ENCODE measurements at places on chromosomes 3 and 15.

GRCh38 chr3:145639003-145639606 is 521.9 kb downstream of the PLOD2 start:
- H3K4me1 ChIP-seq, result no peaks in the 10 kb centered on the region
- no peak overlapping the region for H3K27ac ChIP-seq
- no peak overlapping the region for H3K4me3 ChIP-seq
- no peaks in the 10 kb centered on the region for H3K27me3 ChIP-seq
- H3K36me3 ChIP-seq, result no peaks in the 10 kb centered on the region
- DNase-seq, result no peak

- H3K4me1 ChIP-seq, result no peaks in the 10 kb centered on the region
- no peak overlapping the region for H3K4me3 ChIP-seq
- no peaks in the 10 kb centered on the region for H3K36me3 ChIP-seq
- DNase-seq, result no peak
- no peaks in the 10 kb centered on the region for H3K27me3 ChIP-seq
Measured at GRCh38 chr3:178267158-178267844, 268.9 kb upstream of the KCNMB2 start.

- no peak for DNase-seq
- no peak overlapping the region for H3K4me3 ChIP-seq
- no peaks in the 10 kb centered on the region for H3K36me3 ChIP-seq
- H3K27me3 ChIP-seq, result no peaks in the 10 kb centered on the region
Measured at GRCh38 chr3:24661175-24661584, 166.5 kb upstream of the THRB start.

DNA sequence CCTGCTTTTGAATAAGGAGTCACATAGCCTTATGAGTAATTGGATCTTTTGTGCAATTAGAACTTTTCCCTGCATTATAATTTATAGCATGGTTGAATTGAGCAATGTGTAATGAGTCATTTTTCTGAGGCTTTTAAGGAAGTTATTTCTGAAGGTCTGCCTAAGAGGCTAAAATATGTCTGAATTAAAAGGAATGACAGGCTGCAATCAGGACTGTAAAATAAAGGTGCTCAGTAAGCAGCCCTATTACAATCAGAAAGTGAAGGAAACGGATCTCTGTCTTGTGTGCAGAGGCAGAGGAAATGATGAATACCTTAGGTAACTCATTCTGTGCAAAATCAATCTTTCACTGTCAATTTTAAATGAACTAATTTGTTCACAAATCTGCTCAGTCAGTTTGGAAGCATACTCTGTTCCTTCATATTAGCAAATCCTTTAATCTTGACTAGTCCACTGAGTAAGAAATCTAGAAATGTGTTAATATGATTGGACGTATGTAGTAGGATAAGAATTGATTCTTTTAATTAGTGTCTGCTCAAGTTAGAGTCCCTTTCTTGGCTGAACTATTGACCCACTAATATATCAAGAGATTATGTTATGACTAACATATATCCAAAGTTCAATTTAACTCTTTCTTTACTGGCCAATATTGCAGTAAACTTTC is 290.1 kb downstream of the ZIC1 start:
- H3K27ac ChIP-seq, result no peak overlapping the region
- H3K4me1 ChIP-seq, result peaks cover 5% of the 10 kb centered on the region
- no peaks in the 10 kb centered on the region for H3K36me3 ChIP-seq
- no peak overlapping the region for H3K4me3 ChIP-seq
- no peak for DNase-seq
- no peaks in the 10 kb centered on the region for H3K27me3 ChIP-seq

DNA sequence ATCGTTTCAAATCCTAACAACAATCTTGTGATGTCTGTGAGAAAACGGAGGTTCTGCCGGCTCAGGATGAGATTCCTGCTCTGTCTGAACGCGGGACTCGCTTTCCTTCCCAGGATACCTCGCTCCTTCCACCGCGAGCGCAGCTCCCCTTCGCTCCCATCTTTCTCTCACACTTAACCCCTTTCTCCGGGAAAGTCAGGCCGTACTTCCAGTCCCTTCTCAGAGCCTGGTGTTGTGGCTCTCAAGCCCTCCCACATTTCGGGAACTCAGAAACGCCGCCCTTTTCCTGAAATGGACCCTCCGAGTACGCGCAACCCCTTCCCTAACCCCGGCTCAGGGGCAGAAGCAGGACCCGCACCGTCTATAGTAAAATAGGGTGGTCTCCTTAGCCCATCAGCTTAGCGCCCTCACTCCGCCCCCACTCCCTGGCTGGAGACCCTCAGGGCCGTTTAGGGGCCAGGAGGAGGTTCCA is 378 bp upstream of the FEM1B start:
- H3K36me3 ChIP-seq, result no peaks in the 10 kb centered on the region
- peak overlapping the region; percentile 98 for H3K4me3 ChIP-seq
- H3K27ac ChIP-seq, result peak overlapping the region; percentile 97
- H3K27me3 ChIP-seq, result no peaks in the 10 kb centered on the region
- no peak for DNase-seq

DNA sequence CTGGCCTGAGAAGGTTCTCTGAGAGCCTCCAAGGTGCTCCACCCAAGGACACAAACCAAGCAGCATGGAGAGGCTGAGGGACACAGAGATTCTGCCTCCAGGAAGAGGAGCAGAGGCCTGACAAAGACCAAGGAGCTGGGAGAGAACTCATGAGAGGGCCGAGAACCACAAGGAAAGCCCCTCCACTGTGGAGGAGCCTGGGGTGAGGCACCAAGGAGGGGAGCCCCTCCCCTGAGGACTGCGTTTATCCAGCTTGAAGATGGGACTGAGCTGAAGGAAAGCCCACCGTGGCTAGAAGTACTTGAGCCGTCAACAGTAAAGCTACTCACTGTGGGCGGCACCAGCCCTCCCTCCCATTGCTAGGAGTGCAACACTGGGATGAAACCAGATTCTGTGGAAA is 63.1 kb upstream of the MEF2A start:
- no peaks in the 10 kb centered on the region for H3K27me3 ChIP-seq
- H3K4me3 ChIP-seq, result no peak overlapping the region
- H3K4me1 ChIP-seq, result peaks cover 28% of the 10 kb centered on the region
- H3K27ac ChIP-seq, result no peak overlapping the region

- H3K4me1 ChIP-seq, result no peaks in the 10 kb centered on the region
- no peak overlapping the region for H3K4me3 ChIP-seq
- no peak for DNase-seq
- H3K27ac ChIP-seq, result no peak overlapping the region
- peaks cover 83% of the 10 kb centered on the region for H3K36me3 ChIP-seq
- no peaks in the 10 kb centered on the region for H3K27me3 ChIP-seq
Measured at GRCh38 chr15:22850055-22850454, 11.6 kb downstream of the NIPA2 start.

GRCh38 chr3:46931631-46932331 is 44.8 kb downstream of the CCDC12 start:
- no peaks in the 10 kb centered on the region for H3K27me3 ChIP-seq
- H3K4me1 ChIP-seq, result peaks cover 100% of the 10 kb centered on the region
- H3K27ac ChIP-seq, result peak overlapping the region; percentile 82
- H3K4me3 ChIP-seq, result no peak overlapping the region

- no peak for DNase-seq
- no peaks in the 10 kb centered on the region for H3K36me3 ChIP-seq
- H3K4me1 ChIP-seq, result no peaks in the 10 kb centered on the region
- no peak overlapping the region for H3K4me3 ChIP-seq
Measured at GRCh38 chr3:23036728-23037127, 166.4 kb upstream of the UBE2E2 start.

- H3K4me3 ChIP-seq, result no peak overlapping the region
- H3K4me1 ChIP-seq, result no peaks in the 10 kb centered on the region
- H3K27me3 ChIP-seq, result no peaks in the 10 kb centered on the region
- peaks cover 3% of the 10 kb centered on the region for H3K36me3 ChIP-seq
Measured at GRCh38 chr3:28267984-28268849, 26.8 kb downstream of the CMC1 start.

DNA sequence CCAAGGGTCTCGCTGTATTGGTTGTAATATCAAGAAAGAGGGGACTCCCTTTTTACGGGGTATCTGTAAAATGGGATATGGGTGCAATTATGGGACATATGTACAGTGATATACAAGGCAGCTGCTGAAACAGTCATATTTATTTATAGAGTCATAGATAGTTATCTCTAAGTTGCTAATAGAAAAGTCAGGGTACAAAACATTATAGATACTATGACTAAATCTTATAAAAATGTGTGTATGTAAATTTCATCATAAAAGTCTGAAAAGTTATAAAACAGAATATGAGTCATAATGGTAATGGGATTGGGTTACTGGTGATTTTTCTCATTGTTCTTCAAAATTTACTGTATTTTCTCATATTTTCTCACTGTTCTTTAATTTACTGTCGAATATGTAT is 344.9 kb upstream of the SLCO3A1 start:
- no peaks in the 10 kb centered on the region for H3K36me3 ChIP-seq
- no peaks in the 10 kb centered on the region for H3K27me3 ChIP-seq
- H3K4me1 ChIP-seq, result no peaks in the 10 kb centered on the region
- DNase-seq, result no peak

DNA sequence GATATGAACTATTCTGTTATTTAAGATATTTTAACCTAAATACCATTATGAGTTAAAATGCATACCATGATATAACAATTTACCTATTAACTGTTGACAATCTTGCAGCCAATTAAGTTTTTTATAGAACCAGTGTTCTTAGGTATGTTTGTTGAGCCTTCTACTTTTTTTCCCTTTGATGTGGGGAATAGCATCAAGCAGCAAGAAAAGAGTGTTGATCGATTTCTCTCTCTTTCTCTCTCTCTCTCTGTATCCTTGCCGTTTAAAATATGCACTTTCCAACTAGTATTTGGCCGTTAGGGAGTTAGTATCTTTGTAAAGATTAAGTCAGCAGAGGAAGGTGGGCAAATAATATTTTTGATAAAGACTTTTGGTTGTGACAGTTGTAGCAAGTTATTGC is 5.9 kb downstream of the CHD2 start:
- H3K27ac ChIP-seq, result peak overlapping the region; percentile 94
- no peaks in the 10 kb centered on the region for H3K36me3 ChIP-seq
- H3K27me3 ChIP-seq, result no peaks in the 10 kb centered on the region
- no peak for DNase-seq
- peaks cover 83% of the 10 kb centered on the region for H3K4me1 ChIP-seq

GRCh38 chr3:140341817-140342403 is 336.0 kb upstream of the TRIM42 start:
- no peak for DNase-seq
- H3K36me3 ChIP-seq, result no peaks in the 10 kb centered on the region
- no peak overlapping the region for H3K27ac ChIP-seq
- no peaks in the 10 kb centered on the region for H3K27me3 ChIP-seq
- no peaks in the 10 kb centered on the region for H3K4me1 ChIP-seq
- no peak overlapping the region for H3K4me3 ChIP-seq

- no peaks in the 10 kb centered on the region for H3K36me3 ChIP-seq
- DNase-seq, result no peak
- H3K27ac ChIP-seq, result no peak overlapping the region
Measured at GRCh38 chr15:90512276-90512675, 17.4 kb upstream of the CRTC3 start.

DNA sequence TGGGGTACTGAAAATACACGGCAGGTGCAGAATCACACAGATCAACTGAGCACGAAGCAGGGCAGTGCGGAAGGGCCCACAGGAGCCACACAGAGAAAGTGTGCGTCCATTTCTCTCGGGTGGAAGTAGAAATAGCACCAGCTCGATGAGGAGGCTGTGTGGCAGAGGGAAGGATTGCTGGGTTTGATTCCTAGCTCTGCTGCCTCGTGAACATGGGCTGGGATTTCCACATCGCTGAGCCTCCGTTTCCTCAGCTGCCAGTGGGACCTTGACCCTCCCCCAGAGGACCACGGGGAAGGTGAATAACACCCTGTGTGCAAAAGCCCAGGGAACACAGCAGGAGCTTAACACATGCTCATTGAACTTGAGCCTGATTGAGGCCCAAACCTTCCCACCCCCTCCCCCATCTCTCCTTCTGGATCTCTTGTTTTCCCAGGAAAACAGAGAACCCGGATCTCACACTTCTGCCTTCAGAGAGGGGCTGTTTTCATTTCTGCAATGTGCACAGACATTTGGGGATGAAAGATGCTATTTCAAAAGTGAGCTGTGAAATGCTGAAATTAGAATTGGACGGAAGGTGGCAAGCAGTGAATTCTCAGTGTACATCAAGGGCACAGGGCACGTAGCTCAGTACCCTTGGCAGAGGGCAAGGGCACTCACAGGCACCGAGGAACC is 38.4 kb downstream of the ABTB1 start:
- H3K27me3 ChIP-seq, result no peaks in the 10 kb centered on the region
- H3K4me3 ChIP-seq, result no peak overlapping the region
- H3K36me3 ChIP-seq, result peaks cover 15% of the 10 kb centered on the region
- DNase-seq, result no peak
- H3K27ac ChIP-seq, result peak overlapping the region; percentile 71

DNA sequence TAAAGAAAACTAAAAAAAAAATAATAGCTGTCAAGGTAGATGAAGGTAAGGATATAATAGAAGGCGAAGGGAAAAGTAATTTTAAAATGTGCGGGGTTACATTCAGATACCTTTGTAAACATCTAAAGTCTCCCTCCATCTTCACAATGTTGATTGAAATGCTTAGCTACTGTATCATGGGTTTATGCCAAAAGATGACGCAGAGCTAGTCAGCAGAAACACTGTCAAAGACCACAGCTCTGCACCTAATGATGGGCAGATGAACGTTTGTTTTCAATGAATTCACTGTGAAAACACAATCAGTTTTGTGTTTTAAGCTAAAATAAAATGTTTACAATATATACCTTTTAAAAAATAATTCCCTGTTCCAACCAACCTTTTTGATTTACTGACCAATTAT is 61.2 kb downstream of the RFTN1 start:
- no peaks in the 10 kb centered on the region for H3K27me3 ChIP-seq
- H3K27ac ChIP-seq, result no peak overlapping the region
- no peak overlapping the region for H3K4me3 ChIP-seq
- H3K36me3 ChIP-seq, result no peaks in the 10 kb centered on the region
- DNase-seq, result no peak
- peaks cover 64% of the 10 kb centered on the region for H3K4me1 ChIP-seq

DNA sequence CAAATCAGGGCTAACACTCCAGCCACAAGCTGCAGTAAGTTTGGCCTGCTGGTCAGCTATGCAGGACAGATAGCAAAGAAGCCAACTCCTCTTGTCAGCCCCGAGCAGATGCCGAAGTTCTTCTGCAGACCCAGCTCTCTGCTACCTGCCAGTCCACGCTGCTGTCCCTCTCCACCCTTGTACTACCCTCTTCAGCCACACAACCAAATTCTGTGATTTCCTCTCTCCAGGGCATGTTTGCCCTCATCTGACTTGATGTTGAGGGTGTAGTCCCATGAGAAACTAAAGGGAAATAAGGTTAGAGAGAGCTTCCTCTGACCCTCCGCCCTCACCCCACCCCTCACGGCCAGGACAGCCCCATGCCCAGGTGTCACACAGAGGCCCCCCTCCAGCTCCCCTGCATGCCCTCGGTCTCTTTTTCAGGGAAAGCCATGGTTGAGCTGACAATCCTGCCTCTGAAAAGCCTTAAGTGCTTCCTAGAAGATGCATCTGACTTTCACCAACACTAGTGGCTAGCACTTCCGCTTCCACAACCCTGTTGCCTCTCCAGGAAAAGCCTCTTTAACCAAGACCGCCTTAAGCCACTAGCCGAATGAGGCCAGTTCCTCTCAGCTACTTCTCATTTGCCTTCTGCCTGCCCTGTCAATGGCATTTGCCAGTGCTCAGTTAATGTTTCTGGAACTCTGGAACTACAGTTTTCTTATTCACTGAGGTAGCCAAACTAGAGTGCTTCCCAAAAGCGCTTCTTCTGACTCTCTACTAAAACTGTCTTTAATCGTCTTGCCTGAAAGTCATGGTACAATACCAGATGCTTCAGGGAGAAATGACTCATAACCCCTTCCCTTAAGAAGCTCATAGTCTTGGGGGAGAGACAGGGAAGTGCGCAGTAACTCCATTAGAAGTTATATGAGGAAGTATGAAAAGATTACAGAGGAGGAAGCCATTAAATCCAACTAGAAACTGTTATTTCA is 300.4 kb upstream of the STT3B start:
- no peak overlapping the region for H3K4me3 ChIP-seq
- H3K36me3 ChIP-seq, result no peaks in the 10 kb centered on the region
- no peak overlapping the region for H3K27ac ChIP-seq
- H3K4me1 ChIP-seq, result no peaks in the 10 kb centered on the region
- no peak for DNase-seq
